ENCODE measurements at places on chromosomes 7 and 10.

DNA sequence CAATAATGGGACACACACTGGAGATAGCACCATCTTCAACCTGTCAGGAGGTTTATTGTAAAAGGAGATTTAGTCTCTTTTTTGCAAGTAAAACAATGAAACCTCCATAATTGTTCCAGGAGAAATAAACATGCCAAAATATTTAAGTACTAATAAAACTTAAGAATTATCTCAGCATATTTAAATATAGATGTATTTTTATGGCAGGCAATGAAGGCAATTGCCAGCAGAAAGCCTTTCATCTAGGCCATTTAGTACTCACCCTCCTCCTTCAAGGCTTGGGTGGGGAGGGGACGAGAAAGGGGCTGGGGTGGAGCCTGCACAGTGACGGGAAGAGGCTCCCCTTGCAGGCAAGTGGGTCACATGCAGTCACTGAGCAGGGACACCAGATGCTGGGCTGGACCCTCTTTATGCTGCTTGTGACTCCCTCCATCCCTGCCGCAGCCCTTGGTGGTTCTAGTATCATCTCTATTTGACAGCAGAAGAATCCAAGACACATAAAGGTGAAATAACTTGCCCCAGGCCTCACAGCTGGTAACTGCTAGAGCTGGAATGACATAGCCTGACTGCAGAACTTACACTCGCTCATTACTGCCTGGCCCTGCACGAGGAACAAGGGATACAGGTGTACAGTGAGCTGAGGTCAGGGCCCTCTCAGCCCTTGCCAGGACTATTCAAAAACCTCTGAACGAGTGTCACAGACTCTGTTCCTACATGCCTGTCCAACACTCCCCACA is 449.5 kb upstream of the ZMIZ1 start:
- DNase-seq, result no peak

DNA sequence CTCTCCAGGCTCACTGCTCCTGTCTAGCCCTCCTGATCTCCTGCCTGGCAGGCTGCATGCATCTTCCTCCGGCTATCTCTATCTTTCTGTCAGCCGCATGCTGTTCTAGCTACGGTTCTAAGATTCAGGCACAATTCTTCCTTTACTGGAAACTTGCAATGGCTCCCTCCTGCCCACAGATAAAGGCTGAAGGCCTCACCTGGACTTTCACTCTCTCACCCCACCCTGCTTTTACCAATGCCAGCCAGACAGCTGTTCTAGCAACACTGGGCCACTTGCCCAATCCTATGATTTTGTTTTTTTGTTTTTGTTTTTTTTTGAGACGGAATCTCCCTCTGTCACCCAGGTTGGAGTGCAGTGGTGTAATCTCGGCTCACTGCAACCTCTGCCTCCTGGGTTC is 38.3 kb downstream of the BEND7 start:
- no peak for DNase-seq

GRCh38 chr10:113945687-113946085 is 91.2 kb downstream of the NHLRC2 start:
- DNase-seq, result no peak

GRCh38 chr7:18570890-18571478 is 75.4 kb downstream of the HDAC9 start:
- no peak for DNase-seq

- no peak for DNase-seq
These were observed 164.2 kb downstream of the DGKI start for GRCh38 chr7:137682596-137682995.

GRCh38 chr10:3858051-3858845 is 73.2 kb upstream of the KLF6 start:
- no peak for DNase-seq

DNA sequence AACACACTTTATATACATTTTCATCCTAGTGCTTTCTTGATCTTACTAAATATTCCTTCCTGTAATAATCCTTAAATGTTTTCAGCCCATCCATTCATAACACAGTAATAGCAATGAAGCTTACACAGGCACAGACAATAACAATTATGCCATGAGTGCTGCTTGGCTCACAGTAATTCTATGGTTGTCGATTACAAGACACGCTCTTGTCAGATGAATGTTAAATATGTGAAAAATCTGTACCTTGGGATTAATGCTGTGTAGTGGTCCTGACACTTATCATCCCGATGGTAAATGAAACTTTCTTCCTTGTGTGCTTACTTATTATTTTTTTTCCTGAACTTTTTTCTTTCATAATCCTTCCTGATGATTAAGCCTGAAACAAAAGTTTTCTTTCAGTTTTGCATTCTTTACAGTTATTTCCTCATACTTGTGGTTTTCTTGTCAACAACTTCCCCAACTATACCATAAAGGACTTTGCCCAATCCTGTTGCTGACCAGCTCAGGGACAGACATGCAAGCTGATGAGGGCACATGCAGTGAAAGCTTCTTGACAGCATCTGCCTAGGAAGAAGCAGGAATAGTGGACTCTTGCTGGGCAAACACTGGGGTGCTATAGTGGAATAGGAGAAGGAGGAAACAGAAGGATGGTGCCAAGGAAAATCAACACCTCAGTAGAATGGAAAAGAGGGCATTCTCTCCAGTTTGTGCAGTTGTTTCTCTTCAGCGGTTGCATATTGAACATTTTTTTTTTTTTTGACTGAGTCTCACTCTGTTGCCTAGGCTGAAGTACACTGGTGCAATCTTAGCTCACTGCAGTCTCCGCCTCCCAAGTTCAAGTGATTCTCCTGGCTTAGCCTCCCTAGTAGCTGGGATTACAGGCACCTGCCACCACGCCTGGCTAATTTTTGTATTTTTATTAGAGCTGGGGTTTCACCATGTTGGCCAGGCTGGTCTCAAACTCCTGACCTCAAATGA is 6.7 kb upstream of the MGAM2 start:
- DNase-seq, result no peak

DNA sequence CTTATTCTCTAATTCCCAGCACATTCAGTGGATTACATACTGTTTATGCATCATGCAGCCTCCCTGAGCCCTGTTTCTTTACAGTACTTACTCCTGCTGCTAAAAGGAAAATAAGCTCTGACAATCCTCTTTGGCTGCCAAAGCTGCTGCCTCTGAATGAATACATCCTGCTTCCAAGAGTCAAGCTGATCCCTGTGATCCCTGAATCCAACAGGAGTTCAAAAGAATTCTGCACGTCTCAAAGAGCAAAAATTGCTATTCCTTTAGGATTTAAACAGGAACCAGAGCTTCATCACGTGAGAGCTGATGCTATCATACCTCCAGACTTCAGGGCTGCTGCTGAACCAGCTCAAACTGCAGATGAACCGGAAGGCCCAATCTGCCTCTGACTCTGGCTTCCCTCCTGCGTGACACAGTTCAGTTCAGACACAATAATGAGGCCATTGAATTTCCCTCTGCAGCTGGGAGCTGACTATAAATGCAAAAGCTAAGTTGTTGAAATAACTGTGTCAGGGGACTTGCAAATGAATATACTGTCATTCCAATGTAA is 851.0 kb upstream of the PHF14 start:
- DNase-seq, result no peak

DNA sequence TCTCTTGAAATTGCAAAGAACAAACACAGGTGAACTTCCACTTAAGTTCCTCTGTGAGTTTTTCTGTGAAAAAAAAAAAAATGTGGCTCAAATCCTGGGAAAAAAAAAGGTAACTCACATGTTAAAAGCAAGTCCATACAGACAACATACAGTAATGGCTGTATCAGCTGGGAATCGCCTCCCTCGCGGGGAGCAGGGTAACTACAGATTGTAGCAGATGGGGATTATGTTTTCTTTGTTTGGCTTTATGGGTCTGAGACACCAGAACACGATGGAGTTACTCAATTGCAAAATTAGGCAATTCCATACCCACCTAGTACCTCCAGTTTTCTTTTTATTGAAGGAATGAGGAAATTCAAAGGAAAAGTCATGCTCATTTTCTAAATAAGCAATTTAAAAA is 42.3 kb downstream of the FEZF1 start:
- DNase-seq, result no peak

GRCh38 chr10:129949891-129950291 is 14.2 kb downstream of the EBF3 start:
- no peak for DNase-seq

- no peak for DNase-seq
These were observed 193.7 kb upstream of the CSTF2T start for GRCh38 chr10:51892965-51893658.

DNA sequence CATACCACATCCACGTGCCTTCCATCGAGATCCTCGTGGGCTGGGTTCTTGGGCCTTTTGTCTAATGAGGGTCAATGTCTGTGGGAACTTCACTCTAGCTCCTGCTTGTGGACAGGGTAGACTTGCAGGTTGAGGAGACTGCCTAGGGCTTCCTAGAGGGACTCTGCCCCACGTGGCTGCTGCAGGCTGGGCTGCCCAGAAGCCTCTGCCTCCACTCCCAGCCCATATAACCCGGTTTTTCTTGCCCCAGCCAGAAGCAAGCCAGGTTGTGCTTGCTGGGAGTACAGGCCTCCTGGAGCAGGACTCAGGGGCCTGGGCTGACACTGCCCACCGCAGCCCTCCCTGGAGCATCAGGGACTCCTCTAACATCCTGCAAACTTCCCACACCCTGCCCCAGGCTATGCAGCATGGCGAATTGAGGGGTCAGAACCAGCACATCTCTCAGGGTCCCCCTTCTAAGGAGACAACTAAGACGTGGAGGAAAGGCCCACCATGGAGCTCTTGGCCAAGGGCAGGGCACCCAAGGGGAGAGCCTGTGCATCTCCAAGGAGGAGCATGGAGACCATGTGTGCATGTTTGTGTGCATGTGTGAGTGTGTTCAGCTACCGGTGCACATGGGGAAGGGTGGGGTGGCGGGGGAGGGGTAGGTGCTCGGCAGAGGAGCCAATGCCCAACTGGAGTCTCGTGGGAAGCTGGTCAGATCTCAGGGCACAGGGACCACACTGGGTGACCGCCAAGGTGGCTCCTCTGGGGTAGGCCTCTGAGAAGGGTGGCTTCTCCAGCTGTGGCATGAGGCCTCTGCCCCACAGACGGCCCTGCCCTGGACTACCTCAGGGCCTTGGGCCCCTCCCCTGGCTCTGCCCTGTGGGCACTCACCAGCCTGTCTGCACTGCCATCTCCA is 62.6 kb downstream of the RASGEF1A start:
- no peak for DNase-seq

GRCh38 chr7:12089951-12090756 is 120.9 kb upstream of the TMEM106B start:
- DNase-seq, result no peak

GRCh38 chr10:45558425-45558824 is 114.1 kb downstream of the ZFAND4 start:
- no peak for DNase-seq
